Activated CD8-positive, alpha-beta memory T cell treated with anti-CD3 and anti-CD28 coated beads for 4 hours (primary cell): ENCODE measurements at places on chromosomes 2 and 18.

GRCh38 chr18:8139891-8140406 is 469.3 kb upstream of the RAB12 start:
- no peak for DNase-seq

GRCh38 chr18:35623255-35623654 is 41.7 kb downstream of the GALNT1 start:
- DNase-seq = no peak

DNA sequence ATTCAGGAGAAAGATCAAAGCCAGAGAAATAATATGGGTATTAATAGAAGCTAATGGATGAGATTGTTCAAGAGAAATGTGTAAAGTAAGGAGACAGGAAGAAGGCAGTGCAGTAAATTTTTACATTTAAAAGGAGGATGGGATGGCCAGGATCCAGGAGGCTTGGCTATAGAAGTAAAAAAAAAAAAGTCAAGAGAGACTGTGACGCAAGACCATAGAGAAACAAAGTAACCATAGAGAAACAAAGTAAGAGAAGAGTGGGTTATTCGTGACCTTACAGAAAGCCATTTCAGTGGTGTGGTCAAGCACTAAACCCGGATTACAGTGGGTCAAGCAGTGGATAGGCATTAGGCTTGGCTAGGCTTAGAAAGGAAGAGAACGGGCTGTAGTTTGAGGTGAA is 10.5 kb upstream of the FAM171B start:
- no peak for DNase-seq

GRCh38 chr2:16244966-16245320 is 304.6 kb downstream of the MYCN start:
- DNase-seq = no peak

GRCh38 chr2:129459200-129459876 is 520.1 kb upstream of the RAB6C start:
- no peak for DNase-seq

DNA sequence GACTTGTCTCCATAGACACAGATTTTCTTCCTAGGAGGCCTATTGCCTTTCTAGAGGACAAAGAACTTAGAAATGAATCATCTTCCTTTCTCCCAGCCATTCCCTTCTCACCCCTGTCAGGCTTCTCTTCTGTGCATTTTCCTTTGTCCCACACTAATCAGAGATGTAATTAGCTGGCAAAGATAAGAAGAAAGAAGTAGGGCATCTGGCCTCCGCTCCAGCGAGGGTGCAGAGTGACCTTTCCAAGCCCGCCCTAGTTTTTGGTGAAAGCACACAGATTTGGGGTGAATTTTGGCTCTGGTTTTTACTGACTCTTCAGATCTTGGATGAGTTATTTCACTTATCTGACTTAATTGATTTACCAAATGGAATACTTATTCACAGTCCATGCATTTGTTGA is 626.5 kb downstream of the ZEB2 start:
- no peak for DNase-seq

DNA sequence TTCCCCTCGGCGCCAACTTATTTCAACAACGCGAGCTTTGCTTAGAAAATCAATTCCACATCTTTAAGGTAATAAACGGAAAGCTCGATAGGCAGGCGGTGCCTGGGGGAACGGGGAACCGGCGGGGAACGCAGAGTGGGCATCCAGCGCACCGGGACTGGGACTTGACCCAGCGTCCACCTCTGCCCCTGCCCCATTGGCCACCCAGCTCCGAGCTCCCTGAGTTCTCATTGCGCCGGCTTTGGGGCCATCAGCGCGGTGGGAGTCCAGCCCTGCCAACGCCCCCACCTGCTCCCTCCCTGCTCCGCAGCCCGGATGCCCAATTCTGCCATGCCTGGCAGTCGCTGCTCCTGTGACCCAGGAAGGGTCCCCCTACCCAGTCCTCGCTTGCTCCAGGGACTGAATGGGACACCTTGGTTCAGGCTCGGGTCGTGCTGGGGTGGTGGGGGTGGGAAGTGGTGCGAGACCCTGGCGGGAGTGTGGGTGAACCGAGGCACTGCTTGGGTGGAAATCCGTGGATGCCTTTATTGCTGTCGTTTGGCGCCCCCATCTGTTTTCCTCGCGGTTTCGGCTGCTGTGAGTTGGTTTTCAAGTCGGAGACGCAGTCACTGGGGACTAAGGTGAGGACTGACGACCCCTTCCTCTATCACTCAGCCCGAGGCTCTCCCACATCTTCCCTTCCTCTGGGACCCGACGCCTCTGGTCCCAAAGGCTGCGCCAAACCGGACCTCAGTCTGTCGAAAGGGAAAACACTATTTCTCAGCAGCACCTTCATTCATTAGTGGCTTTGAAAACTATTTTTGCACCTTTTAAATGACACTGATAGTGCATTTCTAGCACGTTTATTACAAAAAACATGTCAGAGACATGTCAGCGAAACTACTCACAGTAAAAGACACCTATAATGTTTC is 2.4 kb upstream of the EVX2 start:
- DNase-seq = no peak

- DNase-seq = no peak
These were observed 111.6 kb downstream of the FAM168B start for GRCh38 chr2:130981667-130982066.

DNA sequence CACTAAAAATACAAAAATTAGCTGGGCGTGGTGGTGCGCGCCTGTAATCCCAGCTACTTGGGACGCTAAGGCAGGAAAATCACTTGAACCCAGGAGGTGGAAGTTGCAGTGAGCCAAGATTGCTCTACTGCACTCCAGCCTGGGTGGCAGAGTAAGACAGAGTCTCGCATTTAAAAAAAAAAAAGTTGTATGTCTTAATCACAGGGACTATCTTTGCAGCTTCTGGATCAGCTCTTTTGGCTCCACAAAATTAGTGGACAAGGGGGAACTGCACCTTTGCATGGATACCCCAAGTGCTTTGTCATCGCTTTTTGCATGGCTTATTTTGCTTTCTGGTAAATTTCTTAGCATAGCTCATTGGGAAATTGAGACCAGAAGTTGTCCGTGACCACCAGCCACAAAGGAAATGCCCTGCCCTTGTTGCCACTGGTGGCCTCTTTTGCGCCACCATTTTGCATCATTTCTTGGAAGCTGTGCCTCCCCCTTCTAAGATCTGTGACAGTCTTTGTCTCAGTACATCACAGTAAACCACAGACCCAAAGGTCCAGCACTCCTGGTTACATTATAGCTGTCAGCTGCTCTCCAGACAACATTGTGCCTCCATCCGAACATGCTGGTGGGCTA is 43.9 kb upstream of the PCBP1 start:
- DNase-seq = no peak

DNA sequence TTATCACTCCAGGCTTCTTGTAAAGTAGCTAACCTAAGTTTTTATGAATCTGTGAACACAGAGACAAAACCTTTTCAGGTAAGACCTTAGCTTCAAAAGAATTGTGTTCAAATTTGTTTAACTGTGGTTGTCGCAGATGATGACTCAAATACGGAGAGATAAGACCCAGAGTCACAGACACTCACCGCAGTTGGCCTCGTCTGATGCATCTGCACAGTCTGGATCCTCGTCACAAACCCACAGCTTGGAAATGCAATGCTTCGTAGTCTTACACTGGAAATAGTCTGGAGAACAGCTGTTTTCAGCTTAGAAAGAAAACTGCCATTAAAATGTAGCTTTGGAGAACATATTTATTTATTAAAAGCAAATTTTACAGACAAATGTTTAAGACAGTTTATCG is 1662.1 kb upstream of the NXPH2 start:
- no peak for DNase-seq

DNA sequence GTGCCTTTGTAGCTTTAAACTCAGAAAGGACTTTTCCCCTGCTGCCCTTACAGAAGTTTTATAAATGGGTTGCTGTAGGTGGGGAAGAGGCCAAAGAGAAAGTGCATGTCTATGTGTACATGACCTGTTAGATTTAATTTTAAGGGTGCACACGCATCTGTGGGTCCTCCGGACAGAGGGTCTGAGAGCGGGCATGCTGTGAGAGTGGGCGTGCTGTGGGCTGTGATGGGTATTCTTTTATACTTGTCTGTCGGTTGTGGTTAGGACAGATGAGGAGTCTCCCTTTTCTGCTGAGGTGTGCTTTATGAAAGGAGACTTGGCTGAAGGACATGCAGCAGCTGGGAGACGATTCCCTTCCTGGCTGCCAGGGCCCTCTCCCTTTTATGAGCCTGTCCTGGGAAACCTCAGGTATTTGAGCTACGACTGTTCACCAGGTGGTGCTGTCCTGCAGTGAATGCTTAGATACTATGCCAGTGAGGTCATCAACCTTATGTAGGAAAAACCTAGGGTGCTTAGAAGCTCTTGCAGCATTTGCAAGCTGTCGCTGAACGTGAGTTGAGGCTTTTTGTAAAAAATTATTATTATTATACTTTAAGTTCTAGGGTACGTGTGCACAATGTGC is 67.5 kb downstream of the TANC1 start:
- no peak for DNase-seq

- no peak for DNase-seq
These were observed 7.7 kb downstream of the DOK1 start for GRCh38 chr2:74562126-74562775.

DNA sequence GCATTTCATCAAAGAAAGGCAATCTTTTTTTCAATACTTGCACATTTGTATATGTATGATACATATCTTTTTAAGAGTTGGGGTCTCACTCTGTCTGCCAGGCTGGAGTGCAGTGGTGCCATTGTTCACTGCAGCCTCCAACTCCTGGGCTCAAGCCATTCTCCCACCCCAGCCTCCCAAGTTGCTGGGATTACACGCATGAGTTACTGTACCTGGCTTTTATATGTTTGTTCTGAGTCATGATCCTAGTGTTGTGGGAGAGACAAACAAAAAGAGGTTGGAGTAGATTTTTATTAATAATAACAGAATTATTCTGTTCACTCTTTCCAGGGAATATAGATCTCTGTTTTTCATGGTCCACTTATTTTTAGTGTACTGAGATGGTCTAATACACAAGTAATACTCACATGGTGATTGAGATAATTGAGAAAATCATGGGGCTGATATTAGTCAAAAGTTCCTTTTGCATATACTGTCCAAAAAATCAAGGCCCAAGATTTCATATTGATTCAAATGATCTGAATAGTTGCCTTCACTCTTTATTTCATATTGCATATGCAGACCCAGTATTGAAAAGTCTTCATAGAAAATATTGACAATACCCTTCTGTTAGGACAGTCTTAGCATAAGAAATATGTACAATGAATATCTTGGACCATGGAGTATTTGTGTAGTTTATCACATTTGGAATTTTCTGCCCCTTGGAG is 138.3 kb downstream of the FMNL2 start:
- no peak for DNase-seq

DNA sequence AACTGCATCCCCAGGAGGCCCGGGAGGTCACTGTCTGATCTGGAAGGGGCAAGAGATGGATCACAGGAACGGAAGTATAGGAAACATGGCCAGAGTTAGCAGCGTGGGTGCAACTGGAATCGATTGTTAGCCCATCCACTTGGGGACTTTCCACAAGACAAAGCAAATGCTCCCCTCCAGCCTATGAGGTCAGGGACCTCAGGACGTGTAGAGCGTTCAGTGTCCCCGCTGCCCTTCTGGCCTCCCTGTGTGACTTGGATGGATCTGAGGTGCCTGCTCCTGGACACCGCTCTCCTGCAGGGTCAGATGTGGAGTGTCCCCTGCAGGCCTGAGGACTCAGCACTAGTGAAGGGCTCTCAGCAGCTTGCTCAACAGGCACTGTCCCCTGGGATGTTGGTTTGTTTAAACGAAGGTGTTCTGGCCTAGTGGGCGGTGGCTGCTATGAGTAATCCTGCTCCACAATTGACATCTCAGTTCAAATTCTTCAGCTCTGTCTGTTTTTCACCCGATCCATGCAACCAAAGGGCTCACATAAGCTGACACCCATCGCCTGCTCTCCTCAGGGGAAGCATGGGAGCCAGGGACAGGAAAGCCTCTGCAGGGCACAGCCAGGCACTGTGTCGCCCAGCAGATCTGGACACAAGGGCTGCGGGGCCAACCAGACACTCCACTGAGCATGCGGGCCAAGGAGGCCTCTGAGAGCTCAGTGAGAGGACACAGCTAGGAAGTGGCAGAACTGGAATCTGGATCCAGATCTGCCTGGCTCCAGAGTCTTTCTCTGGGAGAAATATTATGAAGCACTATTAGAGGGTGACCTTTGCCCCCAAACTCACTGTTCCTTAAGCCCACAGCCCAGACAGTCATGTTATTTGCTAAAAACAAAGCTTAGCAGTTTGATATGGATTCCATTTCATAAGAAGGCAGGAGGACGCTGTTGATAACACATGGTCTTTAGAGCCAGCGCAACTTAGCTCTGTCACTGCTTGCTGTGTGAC is 78.5 kb downstream of the RHOB start:
- DNase-seq = no peak

DNA sequence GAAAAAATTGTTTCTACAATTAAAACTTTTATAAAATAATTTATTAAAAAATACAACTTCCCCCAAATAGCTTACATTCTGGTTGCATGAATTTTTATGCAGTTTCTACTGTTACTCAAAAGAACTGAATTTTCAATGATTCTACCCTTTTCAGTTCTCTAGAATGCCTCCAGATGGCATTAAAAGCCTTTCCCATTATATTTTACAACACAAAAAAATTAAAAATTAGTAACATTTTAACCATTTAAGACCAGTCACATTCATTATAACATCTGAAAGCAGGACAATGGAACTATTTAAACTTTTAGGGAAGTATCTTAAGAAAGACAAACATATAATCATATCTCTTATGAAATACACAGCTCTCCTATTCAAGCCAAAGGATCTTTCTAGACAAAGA is 236.0 kb upstream of the REV1 start:
- no peak for DNase-seq

- DNase-seq = no peak
These were observed 970.2 kb upstream of the PIK3C3 start for GRCh38 chr18:40984856-40985255.

- no peak for DNase-seq
These were observed 118.8 kb upstream of the LHCGR start for GRCh38 chr2:48874282-48874681.

- DNase-seq = no peak
These were observed 84.3 kb downstream of the FEZ2 start for GRCh38 chr2:36513661-36514060.

DNA sequence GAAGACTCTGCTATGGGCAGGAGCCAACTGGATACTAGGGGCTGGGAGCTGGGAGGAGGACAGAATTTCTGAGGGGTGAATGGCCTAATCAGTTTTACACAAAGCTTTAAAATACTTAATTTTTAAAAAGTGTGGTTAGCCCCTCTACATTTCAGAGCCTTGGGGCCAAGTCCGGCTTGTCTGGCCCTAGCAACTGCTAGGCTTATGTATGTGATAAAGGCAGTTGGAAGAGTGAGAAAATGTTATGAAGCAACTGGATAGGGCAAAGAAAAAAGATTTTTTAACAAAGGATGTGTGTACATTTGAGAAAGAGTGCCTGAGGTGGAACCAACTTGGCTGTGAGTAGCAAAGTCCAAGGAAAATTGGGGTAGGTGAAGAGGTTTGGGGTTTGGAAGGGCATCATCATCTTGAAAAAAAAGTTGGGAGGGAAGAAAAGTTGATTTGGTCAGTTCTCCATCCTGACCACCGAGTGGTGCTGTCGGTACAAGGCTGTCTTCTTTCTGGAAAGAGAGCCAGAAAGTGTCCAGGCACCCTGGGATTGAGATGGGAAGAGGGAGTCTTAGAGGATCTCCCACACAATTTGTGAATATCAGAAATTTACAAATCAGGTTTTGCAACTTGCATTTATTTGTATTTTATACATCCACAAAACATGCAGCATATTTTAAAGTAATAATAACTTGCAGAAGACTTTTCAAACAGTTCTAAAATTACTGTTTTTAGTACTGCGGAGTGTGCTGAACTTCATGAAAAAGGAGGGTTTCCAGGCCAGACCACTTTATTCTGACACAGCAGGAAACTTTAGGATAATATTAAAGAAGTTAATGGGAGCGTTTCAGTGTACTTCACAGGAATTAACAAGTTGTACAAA is 10.5 kb upstream of the CDK15 start:
- DNase-seq = no peak
